Fibroblast of the aortic adventitia (primary cell): ENCODE measurements at places on chromosomes 2 and 18. TPM values are rescaled to one million over a fixed set of nuclear protein-coding genes. Genes with fewer than 3 reads are reported as not detected.

GRCh38 chr2:119178776-119179175, 20.2 kb upstream of the C1QL2 start:
- DNase-seq = no peak

- DNase-seq = no peak
Measured at GRCh38 chr2:60533101-60534051, 20.1 kb downstream of the BCL11A start.

DNA sequence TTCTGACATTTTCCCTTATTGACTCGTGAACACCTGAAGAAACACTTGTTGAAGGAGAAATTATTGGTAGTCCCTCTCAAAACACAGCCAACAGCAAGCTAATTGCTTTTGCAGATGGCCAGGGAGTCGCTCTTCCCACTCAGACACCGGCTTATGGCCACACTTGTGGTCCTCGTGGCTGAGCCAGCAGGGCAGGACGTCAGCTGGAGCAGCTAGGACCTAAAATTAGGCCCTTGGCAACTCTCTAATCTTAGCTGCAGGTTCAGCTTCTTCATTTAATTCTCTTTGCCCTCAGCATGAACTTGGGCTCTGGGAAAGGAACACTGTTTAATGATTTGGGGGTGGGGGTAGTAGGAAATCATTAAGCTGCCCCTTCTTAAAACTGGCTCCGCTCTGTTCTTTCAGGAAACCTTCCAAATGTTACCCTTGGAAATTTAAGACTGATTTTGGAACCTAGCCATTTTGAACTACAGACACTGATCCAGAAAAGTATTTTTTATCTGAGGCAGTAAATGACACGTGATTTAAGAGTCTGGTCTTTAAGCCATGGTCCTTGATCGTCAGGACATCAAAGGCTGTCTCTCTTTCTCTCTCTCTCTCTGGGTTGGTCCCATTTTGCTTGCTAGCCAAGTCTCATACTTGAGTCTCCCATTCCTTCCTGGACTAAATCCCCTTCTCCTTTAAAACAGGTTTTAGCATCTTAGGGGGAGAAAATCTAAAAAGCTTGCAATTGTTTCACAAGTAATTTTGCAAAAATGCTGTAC, 77.5 kb downstream of the CDK15 start:
- no peak for DNase-seq

- DNase-seq = peak; percentile 64
Measured at GRCh38 chr18:68083776-68084175, 567.3 kb upstream of the DSEL start.

DNA sequence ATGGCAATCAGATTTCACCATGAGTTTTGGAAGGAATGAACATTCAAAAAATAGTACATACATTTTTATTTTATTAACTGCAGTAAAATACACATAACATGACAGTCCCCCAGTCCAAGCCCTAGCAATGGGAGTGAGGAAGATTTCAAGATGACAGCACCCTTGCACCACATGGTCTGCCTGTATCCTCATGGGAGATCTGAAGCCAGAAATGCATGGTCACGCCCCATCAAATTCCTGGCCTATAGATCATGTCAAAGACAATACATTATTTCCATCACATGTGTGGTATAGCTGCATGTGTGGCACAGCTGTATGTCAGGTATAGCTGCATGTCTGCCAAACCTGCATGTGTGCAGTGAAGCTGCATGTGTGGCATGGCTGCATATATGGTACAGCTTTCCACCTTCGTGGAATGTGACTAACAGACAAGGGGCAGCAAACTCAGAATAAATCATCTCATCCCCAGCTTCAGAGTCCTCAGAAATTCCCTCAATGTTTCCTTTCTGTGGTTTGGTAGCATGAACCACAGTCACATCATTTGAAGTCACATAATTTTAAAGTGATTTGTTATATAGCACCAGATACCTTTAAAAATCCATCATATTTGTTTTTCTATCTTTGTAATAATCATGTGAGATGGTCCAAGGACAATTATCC, 518.2 kb upstream of the SOX11 start:
- DNase-seq = no peak

DNA sequence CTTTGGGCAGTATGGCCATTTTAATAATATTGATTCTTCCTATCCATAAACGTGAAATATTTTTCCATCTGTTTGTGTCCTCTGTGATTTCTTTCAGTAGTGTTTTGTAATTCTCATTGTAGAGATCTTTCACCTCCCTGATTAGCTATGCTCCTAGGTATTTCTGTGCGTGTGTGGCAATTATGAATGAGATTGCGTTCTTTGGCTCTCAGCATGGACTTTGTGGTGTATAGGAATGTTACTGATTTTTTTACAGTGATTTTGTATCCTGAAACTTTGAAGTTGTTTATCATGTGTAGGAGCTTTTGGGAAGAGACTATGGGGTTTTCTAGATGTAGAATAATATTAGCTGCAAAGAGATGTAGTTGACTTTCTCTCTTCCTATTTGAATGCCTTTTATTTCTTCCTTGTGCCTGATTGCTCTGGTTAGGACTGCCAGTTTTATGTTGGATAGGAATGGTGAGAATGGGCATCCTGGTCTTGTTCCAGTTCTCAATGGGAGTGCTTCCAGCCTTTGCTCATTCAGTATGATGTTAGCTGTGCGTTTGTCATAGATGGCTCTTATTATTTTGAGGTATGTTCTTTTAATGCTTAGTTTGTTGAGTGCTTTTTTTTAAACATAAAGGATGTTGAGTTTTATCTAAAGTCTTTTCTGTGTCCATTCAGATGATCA, 27.0 kb upstream of the THUMPD2 start:
- DNase-seq = peak; percentile 25

- no peak for DNase-seq
Measured at GRCh38 chr2:142174176-142174575, 43.4 kb upstream of the LRP1B start.

GRCh38 chr2:219831957-219832356, 204.5 kb downstream of the SLC4A3 start:
- DNase-seq = no peak

The SULT1C2 gene
- total RNA-seq = 0.27 and 2.6 TPM in 2 replicates

DNA sequence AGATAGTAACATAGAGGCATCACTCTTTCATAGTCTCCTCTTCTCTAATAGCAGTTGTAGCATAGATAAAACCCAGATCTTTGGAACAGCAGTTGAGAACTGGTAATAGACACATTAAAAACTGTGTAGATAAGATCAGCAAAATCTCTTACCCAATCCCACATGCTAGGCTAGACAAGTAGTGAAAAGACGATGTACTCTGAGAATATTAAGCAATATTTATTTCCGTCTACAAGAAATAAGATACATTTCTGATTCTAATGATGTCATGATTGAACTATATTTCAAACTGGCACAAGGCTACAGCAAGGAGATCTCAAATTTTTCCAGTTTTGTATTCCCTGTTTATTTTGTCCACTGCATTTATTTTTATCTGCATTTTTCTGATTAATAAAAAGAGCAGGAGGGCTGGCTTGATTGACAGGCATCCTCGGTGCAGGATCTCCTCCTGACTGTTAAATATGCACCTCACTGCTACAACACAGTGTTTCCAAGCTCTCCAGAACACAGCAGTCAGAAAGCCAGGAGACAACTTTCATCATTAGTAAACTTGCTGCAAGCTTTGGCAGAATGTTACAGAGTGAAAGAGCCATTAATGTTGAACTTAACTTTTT, 73.3 kb upstream of the ATIC start:
- DNase-seq = no peak

GRCh38 chr18:77522051-77522675, 272.5 kb downstream of the GALR1 start:
- no peak for DNase-seq

DNA sequence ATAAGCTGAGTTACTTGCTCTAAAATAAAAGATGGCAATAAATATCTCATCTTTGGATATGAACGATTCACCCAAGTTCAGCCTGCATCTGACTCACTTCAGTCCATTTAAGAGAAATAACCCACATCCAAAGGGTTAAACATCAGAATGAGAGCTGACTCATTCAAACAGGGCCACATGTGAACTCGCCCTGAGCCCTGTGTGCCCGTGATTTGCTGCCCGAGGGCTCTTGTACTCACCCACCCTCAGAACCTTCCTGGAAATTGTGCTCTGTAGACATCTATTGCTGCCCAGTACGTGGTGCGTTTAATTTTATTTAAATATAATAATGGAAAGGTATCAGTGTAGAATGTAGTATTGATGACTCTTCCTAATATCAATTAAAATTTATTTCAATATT, 66.9 kb upstream of the RBM44 start:
- DNase-seq = peak; percentile 52

GRCh38 chr18:49052891-49053644, 102.3 kb upstream of the SMAD7 start:
- DNase-seq = peak; percentile 95

DNA sequence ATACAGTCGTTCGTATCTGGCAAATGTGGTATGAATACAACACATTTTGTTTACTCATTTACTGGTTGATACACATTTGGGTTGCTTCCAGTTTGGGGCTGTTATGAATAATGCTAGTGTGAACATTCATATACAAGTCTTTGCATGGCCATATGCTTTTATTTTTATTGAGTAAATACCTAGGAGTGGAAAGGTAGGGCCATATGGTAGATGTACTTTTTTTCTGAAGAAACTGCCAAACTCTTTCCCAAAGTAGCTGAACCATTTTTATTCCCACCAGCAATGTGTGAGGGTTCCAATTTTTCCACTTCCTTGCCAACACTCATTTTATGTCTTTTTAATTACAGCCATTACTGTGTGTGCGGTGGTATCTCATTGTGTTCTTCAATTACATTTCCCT, 496.2 kb upstream of the NRXN1 start:
- DNase-seq = no peak

DNA sequence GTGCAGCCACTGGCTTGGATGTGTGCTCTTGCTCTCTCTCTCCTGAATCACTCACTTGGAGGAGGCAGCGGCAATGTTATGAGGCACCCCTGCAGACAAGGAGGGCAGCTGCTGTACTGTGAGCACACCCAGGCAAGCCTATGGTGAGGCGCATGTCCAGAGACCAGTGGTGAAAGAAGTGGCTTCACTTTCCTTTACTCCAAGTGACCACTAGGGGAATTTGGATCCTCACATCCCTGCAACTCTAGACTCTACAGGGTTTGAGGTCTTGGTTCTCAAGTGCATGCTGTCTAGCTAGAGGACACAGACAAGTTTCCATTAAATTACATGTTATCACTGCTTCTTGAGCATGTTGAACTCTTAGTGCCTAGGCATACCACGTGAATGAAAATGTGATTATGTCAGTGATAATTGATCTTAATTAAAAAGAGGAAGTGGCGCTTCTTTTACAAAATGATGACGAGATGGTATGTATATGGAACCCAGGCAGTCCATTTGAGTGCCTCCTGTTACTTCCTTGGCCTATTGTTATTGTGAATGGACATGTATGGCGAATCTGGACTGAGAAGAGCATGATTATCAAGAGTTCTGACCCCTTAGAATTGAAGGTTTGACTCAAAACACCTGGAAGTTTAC, 181.0 kb upstream of the CDH2 start:
- DNase-seq = no peak

DNA sequence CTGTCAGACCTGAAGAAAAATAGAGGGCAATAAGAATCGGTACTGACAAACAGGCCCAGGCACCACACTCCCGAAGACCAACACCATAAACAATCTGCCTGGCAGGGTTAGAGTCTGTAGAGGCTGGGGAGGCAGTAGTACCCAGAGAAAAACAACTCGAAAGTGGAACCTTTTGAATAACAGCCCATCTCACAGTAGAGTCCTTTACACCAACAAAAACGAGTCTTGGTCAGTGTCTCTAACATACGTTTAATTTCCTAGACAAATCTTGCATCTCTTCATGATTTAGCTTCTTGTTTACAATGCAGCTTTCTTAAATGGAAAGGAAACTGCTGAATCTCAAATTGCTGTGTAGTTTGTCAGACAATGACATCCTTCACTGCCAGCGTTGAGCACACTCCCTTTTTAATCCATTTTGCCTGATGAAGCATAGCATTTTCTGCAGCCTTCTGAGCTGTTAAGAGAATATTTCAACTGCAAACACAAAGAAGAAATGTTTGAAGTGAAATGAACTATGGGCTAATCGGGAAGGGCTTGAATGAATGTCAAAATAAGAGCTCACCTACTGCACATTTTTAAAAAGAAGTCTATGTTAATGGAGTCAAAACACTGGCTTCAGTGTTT, 73.1 kb upstream of the DSG1 start:
- no peak for DNase-seq

GRCh38 chr2:150495993-150496627, 8.6 kb upstream of the RND3 start:
- peak; percentile 99 for DNase-seq

The RPRM gene
- 0.27 TPM in 1 of 2 replicates, not detected in the other for total RNA-seq

GRCh38 chr2:53467467-53468180, 300.0 kb upstream of the CHAC2 start:
- no peak for DNase-seq

The FAM228B gene
- total RNA-seq = 7.0 and 10.3 TPM in 2 replicates

- peak; percentile 32 for DNase-seq
Measured at GRCh38 chr18:23529604-23530003, 26.3 kb downstream of the RMC1 start.

The SERPINB4 gene
- total RNA-seq = not detected in 2 replicates

- DNase-seq = no peak
Measured at GRCh38 chr18:42051411-42051810, 96.4 kb downstream of the PIK3C3 start.

- no peak for DNase-seq
Measured at GRCh38 chr2:68819556-68819955, 51.6 kb downstream of the BMP10 start.

The ITGA4 gene
- total RNA-seq = 8.9 and 27.6 TPM in 2 replicates

DNA sequence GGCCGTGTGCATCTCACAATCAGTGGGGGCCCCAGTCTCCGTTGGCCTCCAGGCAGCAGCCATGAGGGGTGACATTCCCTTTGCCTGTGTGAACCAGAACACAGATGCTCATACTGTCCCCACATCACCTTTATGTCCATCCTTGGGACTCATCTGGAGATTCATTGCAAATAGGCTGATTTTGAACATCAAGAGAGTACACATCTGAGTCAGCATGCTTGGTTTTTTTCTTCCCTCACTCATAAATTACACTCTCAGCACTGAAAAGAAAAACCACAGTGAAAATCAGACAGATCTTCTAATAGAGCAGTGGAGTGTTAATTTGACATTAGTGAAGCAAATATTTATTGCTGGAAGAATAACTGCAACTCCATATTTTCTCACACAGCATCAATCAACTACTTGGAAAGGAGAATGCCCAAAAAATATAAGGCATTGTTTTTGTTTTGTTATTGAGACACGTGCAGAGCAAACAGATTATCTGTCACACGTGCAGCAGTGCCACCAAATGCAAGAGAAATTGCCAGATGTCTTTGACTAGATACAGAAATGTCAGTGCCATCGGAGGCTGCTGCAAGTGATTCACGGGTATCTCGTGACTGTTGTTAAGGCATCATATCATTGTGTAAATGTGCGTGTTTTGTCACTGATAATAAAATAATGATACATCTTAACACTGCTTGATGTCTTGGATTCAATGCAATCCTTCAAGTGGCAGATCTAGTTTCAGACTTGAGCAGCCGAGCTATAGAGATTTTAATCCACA, 10.9 kb downstream of the APCDD1 start:
- no peak for DNase-seq
